Upper lobe of left lung (tissue), 6 donors: ENCODE measurements at places on chromosomes 12 and 14. TPM values are rescaled to one million over a fixed set of nuclear protein-coding genes. Genes with fewer than 3 reads are reported as not detected.

- DNase-seq, result peak; percentile 62
- no peaks in the 10 kb centered on the region for H3K4me1 ChIP-seq
- H3K36me3 ChIP-seq, result no peaks in the 10 kb centered on the region
- no peak overlapping the region for H3K27ac ChIP-seq
Observed at GRCh38 chr12:113519464-113520307, 48.0 kb upstream of the LHX5 start.

GRCh38 chr14:44895716-44896115 lies 66.0 kb downstream of the KLHL28 start:
- no peaks in the 10 kb centered on the region for H3K27me3 ChIP-seq
- no peaks in the 10 kb centered on the region for H3K36me3 ChIP-seq
- H3K4me1 ChIP-seq, result peaks cover 20% of the 10 kb centered on the region
- no peak for DNase-seq

DNA sequence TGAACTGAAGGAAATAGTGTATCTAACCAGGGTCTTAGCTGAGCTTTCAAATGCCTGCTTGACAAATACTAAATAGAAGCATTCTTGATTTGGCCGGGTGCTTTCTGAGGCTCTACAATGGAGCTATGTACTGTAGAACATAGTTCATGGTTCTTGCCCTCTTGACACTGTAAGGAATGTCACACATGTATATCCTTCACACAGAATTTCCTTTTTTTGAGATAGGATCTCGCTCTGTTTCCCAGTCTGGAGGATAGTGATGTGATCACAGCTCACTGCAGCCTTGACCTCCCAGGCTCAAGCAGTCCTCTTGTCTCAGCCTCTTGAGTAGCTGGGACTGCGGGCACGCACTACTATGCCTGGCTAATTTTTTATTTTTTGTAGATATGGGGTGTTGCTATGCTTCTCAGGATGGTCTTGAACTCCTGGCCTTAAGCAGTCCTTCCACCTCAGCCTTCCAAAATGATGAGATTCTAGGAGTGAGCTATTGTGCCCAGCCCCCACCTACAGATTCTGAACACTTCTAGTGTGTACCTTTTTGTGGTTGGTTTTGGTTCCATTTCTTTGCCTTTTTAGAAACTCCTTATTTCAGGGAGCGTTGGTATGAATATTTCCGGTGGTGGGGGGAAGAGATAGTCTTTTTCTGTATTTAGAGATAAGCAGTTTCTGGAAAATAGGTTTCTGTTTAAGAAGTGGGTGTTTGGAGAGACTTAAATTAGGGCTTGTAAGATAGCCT lies 4.2 kb downstream of the MLXIP start:
- H3K4me3 ChIP-seq, result no peak overlapping the region
- peaks cover 45% of the 10 kb centered on the region for H3K4me1 ChIP-seq
- H3K36me3 ChIP-seq, result peaks cover 34% of the 10 kb centered on the region

GRCh38 chr12:103824845-103825244 lies 16.2 kb downstream of the NT5DC3 start:
- no peaks in the 10 kb centered on the region for H3K27me3 ChIP-seq
- no peak overlapping the region for H3K27ac ChIP-seq
- no peaks in the 10 kb centered on the region for H3K4me1 ChIP-seq
- H3K36me3 ChIP-seq, result no peaks in the 10 kb centered on the region
- no peak for DNase-seq
- no peak overlapping the region for H3K4me3 ChIP-seq

DNA sequence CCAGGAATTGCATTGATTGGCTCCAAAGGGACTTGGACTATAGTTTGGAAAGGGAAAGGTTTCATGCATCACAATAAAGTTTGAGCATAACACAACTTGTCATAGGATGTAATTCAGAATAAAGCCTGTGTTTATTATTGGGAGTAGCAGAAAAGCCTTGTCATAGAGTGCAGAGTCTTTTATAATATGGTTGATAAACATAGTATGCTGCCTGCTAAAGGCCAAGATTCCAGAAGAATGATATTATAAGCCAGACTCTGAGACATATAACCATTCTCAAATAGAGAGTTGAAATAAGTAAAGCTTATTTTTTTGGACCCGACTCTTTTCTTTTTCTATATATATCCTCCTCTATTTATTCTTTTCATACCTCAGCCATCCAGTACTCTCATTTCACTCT lies 207.3 kb downstream of the LRIG3 start:
- DNase-seq, result no peak
- H3K4me3 ChIP-seq, result no peak overlapping the region
- H3K27me3 ChIP-seq, result no peaks in the 10 kb centered on the region
- no peaks in the 10 kb centered on the region for H3K36me3 ChIP-seq
- H3K4me1 ChIP-seq, result no peaks in the 10 kb centered on the region

DNA sequence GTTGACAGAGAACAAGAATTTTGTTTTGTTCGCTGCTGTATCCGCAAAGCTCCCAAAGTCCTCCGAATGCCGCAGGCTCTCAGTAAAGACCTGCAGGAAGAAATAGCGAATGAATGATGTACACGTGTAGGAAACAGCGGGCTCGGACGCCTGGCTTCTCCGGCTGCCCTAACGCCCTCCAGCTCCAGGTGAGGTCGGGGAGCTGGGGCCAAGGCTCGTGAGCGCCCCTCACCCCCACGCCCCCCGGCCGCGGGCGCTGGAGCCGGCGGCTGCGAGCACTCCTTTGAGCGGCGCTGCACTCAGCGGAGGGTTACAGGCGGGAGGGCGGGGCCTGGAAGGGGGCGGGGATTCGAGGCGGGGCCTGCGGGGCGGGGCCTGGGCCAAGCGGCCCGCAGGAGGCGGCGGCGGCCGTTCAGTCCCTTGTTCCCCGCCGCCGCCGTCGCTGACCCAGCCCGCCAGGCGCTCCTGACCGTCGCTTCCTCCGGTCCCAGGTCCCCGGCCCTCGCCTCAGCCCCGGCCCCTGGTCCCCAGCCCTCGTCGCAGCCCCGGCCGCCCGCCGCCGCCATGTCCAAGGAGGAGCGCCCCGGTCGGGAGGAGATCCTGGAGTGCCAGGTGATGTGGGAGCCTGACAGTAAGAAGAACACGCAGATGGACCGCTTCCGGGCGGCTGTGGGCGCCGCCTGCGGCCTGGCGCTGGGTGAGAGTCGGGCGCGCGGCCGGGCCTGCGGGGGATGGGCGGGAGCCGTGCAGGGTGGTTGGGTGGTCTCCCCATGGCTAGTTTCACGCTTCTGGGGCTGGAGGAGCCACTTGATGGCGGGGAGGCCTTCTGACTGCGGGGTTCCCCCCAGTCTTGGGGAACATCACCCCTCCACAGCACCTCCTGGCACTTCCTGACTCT lies at the start of gene AACS:
TSS of gene AACS (plus strand) at position 415 of the 898 bp plus-strand sequence. CDS start at position 565, 150 bp downstream.
- H3K4me1 ChIP-seq, result peaks cover 13% of the 10 kb centered on the region
- H3K4me3 ChIP-seq, result peak within 1 kb of the TSS; percentile 68
- no peaks in the 10 kb centered on the region for H3K27me3 ChIP-seq

DNA sequence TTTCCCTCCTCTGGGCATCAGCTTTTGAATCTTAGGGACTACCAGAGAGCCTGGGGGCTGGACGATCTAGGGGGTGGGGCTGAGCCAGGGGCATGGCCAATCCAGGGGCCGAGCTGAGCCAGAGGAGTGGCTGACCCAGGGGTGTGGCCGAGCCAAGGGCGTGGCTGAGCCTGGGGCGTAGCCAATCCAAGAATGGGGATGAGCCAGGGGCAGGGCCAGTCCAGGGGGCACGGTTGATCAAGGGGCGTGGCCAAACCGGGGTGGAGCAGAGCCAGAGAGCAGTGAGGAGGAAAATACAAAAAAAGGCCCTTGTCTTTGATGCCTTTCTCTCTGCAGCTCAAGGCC lies 219.3 kb upstream of the NOS1 start:
- no peak overlapping the region for H3K27ac ChIP-seq
- no peak overlapping the region for H3K4me3 ChIP-seq
- no peaks in the 10 kb centered on the region for H3K27me3 ChIP-seq
- H3K36me3 ChIP-seq, result no peaks in the 10 kb centered on the region
- DNase-seq, result no peak

DNA sequence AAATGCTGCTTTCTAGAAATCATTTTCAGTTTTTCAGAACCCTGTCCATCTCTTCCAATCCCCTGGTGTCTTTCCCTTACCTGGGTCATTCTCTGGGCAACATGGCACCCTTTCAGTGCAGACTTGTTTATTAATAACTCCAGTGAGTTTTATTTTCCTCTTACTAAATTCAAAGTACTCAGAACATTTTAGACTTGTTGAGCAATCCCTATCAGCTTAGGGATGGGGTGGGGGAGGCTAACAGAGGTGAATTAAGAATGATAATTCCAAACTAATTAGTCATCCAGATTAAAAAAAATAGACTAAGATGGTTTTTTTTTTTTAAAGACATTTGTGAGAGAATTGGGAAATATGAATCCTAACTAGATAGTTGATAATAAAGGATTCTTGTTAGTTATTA lies 10.7 kb downstream of the GPRC5A start:
- H3K27ac ChIP-seq, result peak overlapping the region; percentile 67
- no peak for DNase-seq
- no peak overlapping the region for H3K4me3 ChIP-seq
- H3K27me3 ChIP-seq, result no peaks in the 10 kb centered on the region
- H3K4me1 ChIP-seq, result peaks cover 6% of the 10 kb centered on the region

- peaks cover 6% of the 10 kb centered on the region for H3K27me3 ChIP-seq
- no peaks in the 10 kb centered on the region for H3K36me3 ChIP-seq
- peaks cover 15% of the 10 kb centered on the region for H3K4me1 ChIP-seq
- H3K27ac ChIP-seq, result peak overlapping the region; percentile 54
- peak overlapping the region; percentile 51 for H3K4me3 ChIP-seq
- no peak for DNase-seq
Observed at GRCh38 chr12:30925607-30926242, 823 bp upstream of the TSPAN11 start.

- no peaks in the 10 kb centered on the region for H3K27me3 ChIP-seq
- H3K27ac ChIP-seq, result no peak overlapping the region
- no peak overlapping the region for H3K4me3 ChIP-seq
- DNase-seq, result no peak
- no peaks in the 10 kb centered on the region for H3K36me3 ChIP-seq
Observed at GRCh38 chr14:75531660-75532317, 9.5 kb downstream of the BATF start.

DNA sequence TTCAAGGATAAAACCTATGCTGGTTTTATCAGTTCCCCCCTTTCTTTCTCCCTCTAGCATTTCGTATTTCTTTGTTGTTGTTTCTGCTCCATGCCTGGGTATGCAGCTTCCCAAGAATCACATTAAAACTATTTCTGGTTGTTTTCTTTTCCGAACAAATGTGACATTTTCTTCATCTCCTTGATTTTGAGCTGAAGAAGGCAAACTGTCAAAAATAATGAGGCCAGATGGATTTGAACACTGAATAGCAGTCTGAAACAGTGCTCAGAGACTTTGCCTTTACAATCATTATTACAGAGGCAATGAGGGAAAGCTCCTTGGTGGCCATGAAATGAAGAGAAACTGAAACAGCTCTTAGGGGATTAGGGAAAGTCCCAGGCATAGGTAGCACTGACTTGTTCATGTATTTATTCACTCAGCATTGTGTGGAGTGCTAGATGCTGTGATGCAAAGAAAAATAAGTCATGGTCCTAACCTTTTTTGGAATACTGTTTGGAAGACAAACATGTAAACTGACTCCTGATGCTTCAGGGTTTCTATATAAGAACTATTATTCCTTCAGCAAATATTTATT lies 319.5 kb downstream of the FUT8 start:
- no peaks in the 10 kb centered on the region for H3K4me1 ChIP-seq
- no peak overlapping the region for H3K4me3 ChIP-seq
- H3K36me3 ChIP-seq, result peaks cover 5% of the 10 kb centered on the region
- H3K27ac ChIP-seq, result no peak overlapping the region
- DNase-seq, result no peak

KRT85 gene
- not detected for total RNA-seq

CMTM5 gene
- 2.9 TPM for total RNA-seq

RPGRIP1 gene
- total RNA-seq, result 1.0 TPM

TEX52 gene
- not detected for total RNA-seq

TAS2R46 gene
- total RNA-seq, result 2.2 TPM

SNW1 gene
- 60.7 TPM for total RNA-seq

NEUROD4 gene
- total RNA-seq, result not detected

TEAD4 gene
- 23.2 TPM for total RNA-seq

SLC25A21 gene
- total RNA-seq, result not detected
